ENCODE measurements at places on chromosomes 3 and 15.

- no peak for DNase-seq
These were observed 30.9 kb upstream of the ZNF609 start for GRCh38 chr15:64429448-64429847.

DNA sequence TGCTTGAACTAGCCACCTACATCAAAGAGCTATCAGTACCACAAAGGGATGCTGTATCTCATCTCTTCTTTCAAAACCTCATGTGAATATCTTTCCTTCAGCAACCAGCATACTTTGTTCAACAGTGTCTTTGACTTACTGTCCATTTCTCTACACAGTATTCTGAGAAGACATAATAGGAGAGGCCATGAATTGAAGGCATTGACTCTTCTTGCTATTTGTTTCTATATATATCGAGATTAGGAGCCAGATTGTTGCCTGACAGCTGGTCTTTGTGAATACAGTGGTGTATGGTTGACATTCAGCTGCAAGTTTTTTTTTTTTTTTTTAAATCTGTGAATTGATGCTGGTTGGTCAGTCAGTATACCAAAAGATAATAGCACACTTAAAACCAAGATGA is 12.1 kb upstream of the CSRNP1 start:
- no peak for DNase-seq

DNA sequence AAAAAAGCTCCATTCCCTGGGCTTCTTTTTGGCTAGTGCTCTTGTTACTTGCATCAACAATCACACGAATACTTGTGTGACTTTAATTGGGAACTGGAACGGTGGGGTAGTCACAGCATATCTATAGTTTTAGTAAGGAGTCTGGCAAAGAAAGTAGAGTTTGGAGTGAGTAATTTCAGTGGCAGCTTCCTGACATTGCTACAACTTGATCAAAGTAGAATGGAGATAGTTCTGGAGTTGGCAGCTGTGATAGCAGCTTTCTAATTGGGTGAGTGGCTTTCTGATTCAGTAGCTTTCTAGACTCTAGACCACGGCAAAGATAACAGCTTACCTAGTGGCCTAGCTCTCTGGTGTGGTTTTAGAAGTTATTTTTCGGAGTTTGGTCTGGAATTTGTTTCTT is 475.0 kb downstream of the TUSC7 start:
- no peak for DNase-seq

GRCh38 chr3:159534496-159534895 is 454.1 kb upstream of the IL12A start:
- no peak for DNase-seq

GRCh38 chr3:157136647-157137387 is 23.1 kb downstream of the CCNL1 start:
- DNase-seq, result no peak

- DNase-seq, result no peak
These were observed 6.7 kb downstream of the KBTBD13 start for GRCh38 chr15:65083262-65083701.

- no peak for DNase-seq
These were observed 147.3 kb upstream of the TRIM42 start for GRCh38 chr3:140530603-140531002.

DNA sequence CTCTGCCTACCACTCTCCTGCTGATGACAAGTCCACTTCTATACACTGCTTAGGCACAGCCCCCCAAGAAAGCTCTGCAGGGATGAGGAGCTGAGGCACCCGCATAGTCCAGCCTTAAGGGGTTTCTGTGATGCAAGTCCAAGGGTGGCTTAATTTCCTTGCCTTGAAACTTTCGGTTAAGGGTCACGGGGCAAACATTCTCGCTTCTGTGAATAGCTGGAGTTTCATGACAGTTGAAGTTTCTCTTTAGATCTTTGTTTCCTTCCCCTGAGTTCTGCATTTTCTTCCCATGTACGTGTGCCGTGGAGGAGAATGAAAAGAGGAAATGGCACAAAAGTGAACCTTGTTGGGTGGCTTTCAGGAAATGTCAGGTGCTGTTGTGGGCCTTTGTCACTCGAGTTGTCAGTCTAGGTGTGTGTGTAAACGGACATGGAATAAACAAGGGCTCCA is 7.0 kb downstream of the GPR160 start:
- DNase-seq, result no peak

GRCh38 chr3:123421353-123422174 is 27.3 kb downstream of the ADCY5 start:
- DNase-seq, result no peak

- no peak for DNase-seq
These were observed 103.7 kb upstream of the LMOD3 start for GRCh38 chr3:69226071-69226470.

- no peak for DNase-seq
These were observed 292.9 kb downstream of the ZIC4 start for GRCh38 chr3:147113293-147114044.

GRCh38 chr3:185760088-185760487 is 64.8 kb downstream of the IGF2BP2 start:
- no peak for DNase-seq

DNA sequence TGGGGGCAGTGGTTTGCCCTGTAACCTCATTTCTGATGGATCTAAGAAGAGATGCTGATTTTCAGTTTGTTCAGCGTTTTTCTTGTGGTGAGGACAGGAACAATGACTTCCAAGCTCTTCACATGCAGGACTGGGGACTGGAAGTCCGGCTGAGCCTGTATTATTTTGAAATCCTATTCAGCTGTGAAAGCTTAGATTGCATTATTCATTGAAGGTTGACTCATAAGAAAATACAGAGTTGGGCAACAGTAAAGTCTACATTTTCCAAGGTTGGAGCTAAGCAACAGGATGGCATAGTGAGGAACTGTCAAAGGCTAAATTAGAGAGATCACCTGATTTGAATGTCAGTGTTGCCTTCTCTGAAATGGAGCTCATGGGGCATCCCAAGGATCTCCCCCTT is 230.9 kb upstream of the FEZF2 start:
- DNase-seq, result no peak

GRCh38 chr3:178147001-178147400 is 389.2 kb upstream of the KCNMB2 start:
- no peak for DNase-seq

GRCh38 chr3:25396686-25397085 is 31.4 kb upstream of the RARB start:
- DNase-seq, result no peak

GRCh38 chr3:171508676-171509075 is 48.5 kb upstream of the TNIK start:
- no peak for DNase-seq

GRCh38 chr15:52529341-52529924 is 753 bp upstream of the MYO5A start:
- no peak for DNase-seq

- DNase-seq, result no peak
These were observed 56.0 kb upstream of the CHRM5 start for GRCh38 chr15:33912326-33912725.

DNA sequence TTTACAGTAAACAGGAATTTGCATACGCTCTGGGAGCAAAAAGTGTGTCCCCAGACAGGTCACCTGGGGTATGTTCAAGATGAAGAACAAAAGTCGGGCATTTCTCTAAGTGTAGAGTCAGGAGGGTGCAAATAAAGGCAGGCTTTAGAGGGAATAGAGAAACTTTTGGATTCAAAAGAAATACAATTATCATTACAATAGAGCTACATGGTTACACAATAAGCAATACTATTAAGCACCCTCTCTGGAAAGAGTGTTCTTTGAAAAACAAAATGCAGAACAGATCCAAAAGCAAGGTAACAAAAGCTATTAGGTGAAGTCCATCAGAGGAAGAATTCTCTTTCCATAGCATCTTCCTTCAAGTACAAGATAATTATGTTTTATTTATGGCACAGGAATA is 679.7 kb downstream of the FHIT start:
- DNase-seq, result no peak

- DNase-seq, result no peak
These were observed 7.1 kb upstream of the PLCB2 start for GRCh38 chr15:40314723-40315276.

All from T follicular helper cell (primary cell).